Memory B cell (primary cell): ENCODE measurements at places on chromosomes 7 and 10.

GRCh38 chr10:129075508-129075907 lies 391.5 kb upstream of the MGMT start:
- DNase-seq = no peak

DNA sequence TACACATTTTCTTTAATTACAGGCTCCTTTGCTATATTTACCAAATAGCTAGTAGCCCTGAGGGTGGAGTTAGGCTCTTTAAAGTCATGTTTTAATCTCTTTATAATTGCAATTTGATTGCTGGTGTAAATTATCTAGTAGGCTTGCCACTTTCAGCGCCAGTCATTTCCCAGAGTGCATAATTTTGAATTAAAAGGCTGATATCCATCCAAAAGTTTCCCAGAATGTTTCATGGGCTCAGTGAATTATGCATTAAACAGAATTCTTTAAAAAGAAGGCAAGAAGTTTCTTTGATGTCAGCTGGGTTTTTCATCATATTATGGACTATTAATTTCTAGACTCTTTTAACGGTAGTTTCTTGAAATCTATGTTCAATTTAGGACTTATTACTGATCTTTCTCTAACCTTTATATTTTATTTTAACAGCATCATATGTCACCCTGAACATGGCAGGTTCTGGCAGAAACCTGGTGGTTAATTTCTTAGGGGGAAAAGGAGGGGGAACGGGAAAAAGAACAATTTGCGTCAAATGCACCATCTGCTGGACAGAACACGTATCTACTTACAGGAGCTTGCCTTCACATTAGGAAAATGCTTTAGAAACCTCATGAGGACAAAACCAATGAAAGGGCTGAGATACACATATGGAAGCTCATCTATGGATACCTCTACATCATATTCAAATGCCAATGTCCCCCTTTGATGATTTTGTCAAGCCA lies 171.1 kb downstream of the GRM3 start:
- DNase-seq = no peak

GRCh38 chr7:90465816-90466215 lies 3.6 kb upstream of the PTTG1IP2 start:
- no peak for DNase-seq

- no peak for DNase-seq
Measured at GRCh38 chr7:125059861-125060456, 130.3 kb upstream of the POT1 start.

- no peak for DNase-seq
Measured at GRCh38 chr7:138945154-138945553, 36.0 kb downstream of the KIAA1549 start.

DNA sequence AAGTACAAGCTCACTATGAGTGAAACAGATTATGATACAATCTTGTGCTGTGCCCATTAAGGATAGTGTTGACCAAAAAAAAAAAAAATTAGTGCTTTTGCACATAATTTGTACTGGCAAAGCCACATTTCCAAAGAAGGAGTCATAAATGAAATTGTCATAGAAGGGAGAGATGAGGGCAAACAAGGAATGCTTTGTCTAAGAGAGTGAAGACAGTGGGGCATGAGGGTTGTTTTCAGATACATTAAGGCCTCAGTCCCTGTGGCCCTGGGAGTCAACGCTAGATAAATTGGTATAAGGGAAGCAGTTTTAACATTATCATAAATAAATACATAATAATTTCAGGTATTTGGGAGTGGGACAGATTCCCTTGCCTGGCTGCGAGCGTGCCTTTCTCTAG lies 267.5 kb upstream of the PRKCQ start:
- no peak for DNase-seq

GRCh38 chr7:145774777-145775176 lies 341.8 kb upstream of the CNTNAP2 start:
- no peak for DNase-seq

- DNase-seq = no peak
Measured at GRCh38 chr10:1673568-1674345, 63.6 kb downstream of the ADARB2 start.

GRCh38 chr7:22725585-22725984 lies 1.4 kb upstream of the IL6 start:
- peak; percentile 21 for DNase-seq

GRCh38 chr10:30051220-30051619 lies 8.2 kb downstream of the JCAD start:
- no peak for DNase-seq

GRCh38 chr10:63123727-63124362 lies 9.3 kb upstream of the NRBF2 start:
- DNase-seq = no peak

DNA sequence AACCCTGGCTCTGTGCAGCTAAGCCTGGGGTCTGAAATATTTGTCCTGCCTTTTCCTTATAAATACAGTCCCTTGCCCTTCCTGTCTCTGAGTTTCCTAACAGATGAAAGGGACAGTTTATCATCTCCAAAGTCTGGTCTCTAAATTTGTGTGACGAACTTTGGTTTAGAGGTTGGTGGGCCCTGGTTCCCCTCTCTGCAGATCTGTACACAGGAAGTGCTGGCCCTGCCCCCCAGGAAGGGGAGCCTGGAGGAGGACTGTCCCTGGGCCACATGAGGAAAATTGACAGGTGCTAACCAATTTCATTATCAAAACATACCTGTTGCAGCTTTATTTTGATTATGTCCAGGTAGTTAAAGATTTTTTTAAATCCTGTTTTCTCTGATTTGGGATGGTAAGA lies 34.5 kb downstream of the PPP2R2D start:
- DNase-seq = no peak

- DNase-seq = no peak
Measured at GRCh38 chr7:28239823-28240204, 59.2 kb upstream of the JAZF1 start.

DNA sequence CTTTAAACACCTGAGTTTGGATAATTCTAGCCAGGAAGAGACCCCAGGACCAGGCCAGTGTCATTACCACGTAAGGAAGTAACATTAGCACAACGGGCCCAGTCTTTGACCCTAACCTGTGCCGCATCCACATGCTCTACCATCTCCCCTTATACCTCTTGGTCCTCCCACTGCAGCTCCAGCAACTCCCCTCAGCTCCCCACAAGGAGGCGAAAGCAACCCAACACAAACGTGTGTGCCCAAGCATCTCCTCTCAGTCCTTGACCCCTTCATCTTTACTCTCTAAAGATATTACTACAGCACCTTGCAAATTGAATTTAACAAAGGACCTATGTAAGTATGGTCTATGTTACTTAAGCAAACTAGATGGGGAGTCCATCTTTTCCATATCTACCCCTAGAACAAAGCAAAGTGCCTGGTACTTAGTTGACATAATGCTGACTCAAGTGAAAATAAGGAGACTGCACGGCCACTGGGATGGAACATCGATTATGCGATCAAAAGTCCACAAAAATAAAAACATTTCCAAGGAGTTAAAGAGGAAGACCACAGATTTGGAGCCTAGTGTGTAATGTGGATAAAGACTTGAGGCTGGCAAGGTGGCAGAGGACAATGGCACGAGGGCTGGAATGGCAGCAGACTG lies 147.7 kb downstream of the JAZF1 start:
- no peak for DNase-seq

- no peak for DNase-seq
Measured at GRCh38 chr7:79090543-79090942, 362.9 kb downstream of the MAGI2 start.

DNA sequence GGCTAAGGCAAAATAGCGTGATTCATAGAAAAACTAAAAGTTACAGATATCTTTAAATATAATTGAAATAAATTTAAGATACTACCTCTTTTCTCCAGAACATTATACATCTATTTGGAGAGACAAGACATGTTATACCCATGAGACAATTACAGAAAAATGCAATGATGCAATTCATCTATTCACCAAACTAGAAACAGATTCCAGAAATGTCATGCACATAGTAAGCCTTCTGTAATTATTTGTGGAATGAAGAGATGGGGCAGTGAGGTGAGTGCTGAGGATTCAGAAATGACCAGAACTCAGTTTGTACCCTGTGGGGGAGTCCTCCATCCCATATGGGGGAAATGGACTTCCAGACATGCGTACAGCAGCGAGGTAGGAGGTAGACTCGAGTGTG lies 99.4 kb downstream of the MKX start:
- DNase-seq = no peak

- DNase-seq = no peak
Measured at GRCh38 chr10:118213436-118213835, 128.7 kb downstream of the FAM204A start.

- DNase-seq = no peak
Measured at GRCh38 chr7:21868576-21868850, 77.2 kb downstream of the CDCA7L start.

GRCh38 chr7:99839287-99840021 lies 11.6 kb downstream of the CYP3A43 start:
- DNase-seq = no peak

DNA sequence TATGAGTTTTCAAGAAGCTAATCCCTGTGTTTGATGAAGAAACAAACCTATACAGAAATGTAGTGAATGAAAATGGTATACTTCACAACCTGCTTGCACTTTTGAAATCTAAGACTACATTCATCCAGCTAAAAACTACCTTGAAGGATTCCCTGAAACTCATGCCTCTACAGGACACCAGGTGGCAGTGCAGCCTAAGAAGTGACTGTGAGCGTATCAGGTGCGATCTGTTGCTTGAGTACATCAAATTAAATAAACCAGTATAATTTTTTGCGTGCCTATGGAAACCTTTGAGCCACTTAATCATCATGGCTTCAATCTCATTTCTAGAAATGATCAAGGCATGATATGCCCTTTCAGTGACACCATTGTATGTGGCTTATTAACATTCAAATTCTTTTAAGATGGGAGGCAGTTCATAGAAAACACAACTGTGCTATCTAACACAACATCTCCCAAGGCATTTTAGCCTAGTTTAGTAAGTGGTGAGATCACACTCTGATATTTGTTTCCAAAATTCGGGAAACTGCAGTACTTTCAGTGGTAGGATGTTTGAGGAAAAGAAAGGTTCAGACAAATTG lies 57.4 kb downstream of the PPP1R17 start:
- peak; percentile 17 for DNase-seq

GRCh38 chr10:92502296-92502808 lies 71.5 kb downstream of the IDE start:
- no peak for DNase-seq

DNA sequence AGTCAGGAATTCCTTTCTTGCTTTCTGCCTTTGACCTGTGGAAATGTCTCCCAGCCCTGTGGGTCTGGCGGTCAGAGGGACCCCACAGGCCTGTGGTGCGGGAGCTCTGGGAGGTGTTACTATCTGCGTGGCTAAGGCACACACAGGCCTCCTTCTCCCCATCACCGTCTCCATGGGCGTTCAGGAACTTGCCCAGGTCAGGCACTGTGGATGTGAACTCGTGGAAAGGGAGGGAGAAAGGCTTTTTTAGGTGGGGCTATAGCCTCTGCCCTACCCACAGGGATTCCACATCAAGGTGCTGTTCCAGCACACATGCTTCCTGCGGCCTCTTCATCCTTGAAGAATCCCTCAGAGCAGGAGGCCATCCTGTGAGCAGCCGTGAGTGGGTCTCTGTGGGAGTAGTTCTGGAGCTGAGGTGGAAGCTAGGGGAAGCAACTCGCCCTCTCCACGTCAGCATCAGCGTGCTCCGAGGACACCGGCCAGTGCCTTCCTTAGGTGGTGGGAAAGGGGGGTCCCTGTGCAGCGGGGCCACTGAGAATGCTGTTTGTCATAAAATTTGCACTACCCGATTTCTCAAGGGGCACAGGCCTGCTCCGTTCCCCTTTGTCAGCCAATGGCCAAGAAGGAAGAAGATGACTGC lies 7.5 kb upstream of the ATP6V0E2 start:
- DNase-seq = no peak

DNA sequence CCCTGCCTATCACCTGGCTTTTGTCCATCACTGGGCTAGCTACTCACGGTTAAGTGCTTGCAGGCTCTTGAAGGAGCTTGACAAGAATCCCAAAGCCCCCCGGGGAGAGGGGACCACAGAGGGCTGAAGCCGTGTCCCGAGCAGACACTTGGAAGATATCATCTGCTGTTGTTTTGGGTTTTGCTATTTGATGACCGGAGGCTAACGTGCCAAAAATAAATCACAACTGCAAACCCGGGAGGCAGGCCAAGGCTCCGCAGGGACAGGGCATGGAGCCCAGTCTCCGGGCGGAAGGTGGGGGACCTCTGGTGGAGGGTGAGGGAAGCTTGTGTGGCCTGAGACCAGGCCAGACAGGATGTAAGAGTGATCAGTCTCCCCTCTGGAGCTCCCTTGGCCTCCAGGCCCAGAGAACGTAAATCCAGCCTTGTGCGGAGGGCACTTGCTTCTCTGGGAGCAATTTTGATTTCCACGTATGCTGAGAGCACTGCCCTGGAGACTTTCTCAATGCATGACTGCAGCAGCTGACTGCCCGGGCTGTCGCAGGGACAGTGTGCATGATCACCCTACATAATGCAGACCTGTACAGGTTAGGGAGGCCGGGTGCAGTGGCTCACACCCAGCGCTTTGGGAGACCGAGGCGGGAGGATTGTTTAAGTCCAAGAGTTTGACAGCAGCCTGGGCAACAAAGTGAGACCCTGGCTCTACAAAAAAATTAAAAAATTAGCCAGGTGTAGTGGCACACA lies at the start of gene PHKG1:
TSS of gene PHKG1 (minus strand) at position 164 of the 743 bp plus-strand sequence. CDS start 4,011 bp downstream, outside the sequence.
- no peak for DNase-seq
